Pericardium fibroblast (primary cell): ENCODE measurements at places on chromosomes 3 and 15. TPM values are rescaled to one million over a fixed set of nuclear protein-coding genes. Genes with fewer than 3 reads are reported as not detected.

The RTP1 gene
- total RNA-seq, result not detected in 2 replicates

The PARP16 gene
- 5.2 and 7.8 TPM in 2 replicates for total RNA-seq

The OIP5 gene
- 0.58 TPM in 1 of 2 replicates, not detected in the other for total RNA-seq

The SMCO1 gene
- not detected in 2 replicates for total RNA-seq

The DUOXA2 gene
- not detected in 2 replicates for total RNA-seq

The MINAR1 gene
- 0.70 and 0.94 TPM in 2 replicates for total RNA-seq

The ZNF860 gene
- 0.26 and 0.35 TPM in 2 replicates for total RNA-seq

The MYZAP gene
- total RNA-seq, result 0.35 and 0.68 TPM in 2 replicates

The CMTM8 gene
- total RNA-seq, result 1.9 and 3.7 TPM in 2 replicates

The SLC7A14 gene
- 0.60 and 2.8 TPM in 2 replicates for total RNA-seq

The LRRK1 gene
- 7.4 and 9.0 TPM in 2 replicates for total RNA-seq
